Activated naive CD8-positive, alpha-beta T cell treated with anti-CD3 and anti-CD28 coated beads, Interleukin-2, amount 50 U/mL, for 24 hours (primary cell): ENCODE measurements at places on chromosomes 3 and 15.

DNA sequence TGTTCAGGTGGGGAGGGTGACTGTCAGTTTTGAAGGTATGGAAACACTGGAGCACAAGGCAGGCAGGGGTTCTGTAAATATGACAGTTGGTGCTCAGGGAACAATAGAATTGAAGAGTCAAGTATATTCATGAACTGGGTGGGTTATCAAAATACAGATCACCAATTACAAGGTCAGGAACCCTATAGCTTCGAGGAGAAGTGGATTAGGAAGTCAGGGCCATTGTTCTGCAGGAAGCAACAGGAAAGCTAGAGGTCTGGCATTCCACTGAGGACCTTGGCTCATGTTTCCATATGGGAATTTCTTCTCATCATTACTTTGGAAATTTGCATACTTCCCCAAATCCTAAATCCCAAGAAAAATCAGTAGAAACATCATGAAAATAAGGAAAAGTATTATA lies 125.9 kb downstream of the MYRIP start:
- DNase-seq, result no peak

- no peak for DNase-seq
Measured at GRCh38 chr3:8421267-8421666, 80.4 kb upstream of the LMCD1 start.

DNA sequence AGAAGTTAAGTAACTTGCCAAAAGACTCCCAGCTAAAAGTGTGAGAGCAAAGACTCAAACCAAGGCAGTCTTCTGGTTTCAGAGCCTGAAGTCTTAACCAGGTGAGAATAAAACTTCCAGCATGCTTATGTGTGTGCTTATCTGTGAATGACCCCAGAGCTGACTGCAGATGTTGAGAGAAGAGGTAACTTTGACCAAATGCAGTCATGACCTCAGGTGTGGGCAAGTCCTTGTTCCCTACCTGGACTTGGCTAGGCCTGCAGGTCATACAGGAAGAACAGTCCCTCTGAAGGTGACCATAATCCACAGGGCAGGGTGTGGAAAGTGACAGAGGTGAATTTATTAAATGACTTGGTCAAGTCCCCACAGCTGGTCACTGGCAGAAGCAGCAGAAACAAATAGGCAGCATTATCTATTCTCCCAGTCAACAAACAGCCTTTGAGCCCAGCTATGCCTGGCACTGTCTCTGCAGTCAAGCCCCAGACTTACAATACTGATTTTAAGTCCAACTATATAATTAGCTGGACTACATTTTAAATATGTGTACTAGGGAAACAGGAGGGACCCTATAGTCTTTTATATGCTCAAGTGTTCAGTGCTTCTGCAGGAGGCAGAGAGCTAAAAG lies 3.0 kb upstream of the CPEB1 start:
- DNase-seq, result no peak

DNA sequence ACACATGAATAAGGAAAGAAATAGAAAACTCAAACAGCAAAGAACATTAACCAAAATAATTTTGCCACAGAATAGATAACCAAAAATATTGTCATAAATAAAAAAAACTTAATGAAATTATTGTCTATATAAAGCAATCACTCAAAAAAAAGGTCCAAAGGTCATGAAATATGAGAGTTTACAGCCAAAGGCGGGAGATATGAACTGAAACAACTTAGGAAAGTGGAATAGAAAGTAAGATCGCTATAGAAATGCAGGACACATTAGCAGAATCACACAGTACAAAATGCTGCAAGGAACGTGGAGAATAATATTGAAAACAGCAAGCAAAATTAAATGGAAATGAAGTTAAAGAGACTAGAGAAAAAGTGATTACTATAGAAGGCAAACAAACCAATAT lies 375.0 kb upstream of the ARHGEF26 start:
- DNase-seq, result no peak

DNA sequence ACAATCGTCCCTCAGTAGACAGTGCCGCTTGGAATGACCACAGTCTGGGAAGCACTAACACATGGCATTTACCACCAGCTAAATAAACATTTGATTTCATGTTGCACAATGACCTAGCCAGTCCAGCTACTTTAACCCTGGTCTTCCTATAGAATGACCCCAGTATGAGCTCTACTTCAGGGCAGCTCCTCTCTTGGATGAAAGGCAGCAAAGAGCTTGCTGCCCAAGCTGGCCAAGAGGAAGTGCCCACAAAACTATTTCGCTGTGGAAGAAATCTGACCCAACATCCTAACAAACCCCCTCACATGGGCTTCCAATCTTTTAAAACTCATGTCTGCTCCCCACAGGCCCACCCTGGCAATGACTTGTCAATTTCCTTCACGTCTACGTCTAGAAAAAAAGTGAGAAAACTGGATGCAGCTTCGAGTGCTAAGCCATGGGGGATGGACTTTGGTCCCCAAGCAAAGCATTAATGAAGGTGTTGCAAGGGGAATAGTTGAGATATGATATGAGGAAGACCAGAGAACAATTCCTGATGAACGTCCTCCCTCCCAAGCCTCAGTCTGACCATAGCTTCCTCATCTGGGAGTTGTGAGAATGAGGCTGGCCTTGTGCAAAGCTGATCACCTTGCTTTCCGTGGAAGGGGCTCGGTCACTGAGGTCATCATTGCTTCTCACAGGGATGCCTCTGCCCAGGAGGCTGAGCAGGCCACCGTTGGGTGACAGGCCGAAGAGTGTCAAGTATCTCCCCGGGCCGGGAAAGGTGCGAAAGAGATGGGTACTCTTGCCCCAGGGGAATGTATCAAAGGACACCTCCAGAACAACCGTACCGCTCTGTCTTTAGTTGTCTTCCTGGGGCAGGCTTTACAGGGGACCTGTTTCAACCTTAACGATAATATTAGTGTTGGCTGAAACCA lies 964 bp downstream of the SLC25A20 start:
- DNase-seq, result peak; percentile 17

DNA sequence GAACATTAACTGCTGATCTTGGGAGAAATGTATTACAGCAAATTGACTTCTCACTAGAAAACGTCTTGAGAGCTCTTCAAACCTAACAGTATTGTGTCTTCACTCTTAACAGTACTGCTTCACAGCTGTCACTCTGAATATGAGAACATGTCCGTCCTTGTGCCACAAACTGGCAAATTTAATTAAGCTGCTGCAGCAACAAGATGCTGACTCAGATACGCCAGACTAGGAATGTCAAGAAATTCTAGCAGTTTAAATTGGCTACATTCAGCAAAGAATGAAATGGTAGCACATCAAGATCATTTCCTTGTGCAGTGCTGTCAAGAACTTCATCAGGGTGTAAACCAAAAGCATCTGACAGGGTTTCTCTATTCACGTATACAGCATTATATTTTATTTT lies 7.6 kb downstream of the ICE2 start:
- no peak for DNase-seq

DNA sequence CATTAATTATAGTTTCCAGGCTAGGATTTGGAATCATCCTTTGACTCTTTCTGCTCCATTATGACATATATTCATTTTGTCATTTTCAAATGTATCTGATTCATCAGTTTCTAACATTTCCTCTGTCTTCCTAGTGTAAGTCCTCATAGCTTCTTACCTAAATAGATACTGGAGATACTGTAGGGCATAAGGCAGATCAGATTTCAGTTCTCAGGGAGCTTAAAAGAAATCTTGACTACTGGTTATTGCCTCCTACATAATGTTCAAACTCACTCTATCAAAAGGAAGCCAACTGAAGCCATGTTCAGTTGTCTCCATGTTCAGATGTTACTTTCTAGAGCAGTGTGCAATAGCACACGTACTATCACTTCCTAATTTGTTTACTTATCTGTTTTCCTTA lies 29.6 kb upstream of the CTDSPL2 start:
- DNase-seq, result no peak

DNA sequence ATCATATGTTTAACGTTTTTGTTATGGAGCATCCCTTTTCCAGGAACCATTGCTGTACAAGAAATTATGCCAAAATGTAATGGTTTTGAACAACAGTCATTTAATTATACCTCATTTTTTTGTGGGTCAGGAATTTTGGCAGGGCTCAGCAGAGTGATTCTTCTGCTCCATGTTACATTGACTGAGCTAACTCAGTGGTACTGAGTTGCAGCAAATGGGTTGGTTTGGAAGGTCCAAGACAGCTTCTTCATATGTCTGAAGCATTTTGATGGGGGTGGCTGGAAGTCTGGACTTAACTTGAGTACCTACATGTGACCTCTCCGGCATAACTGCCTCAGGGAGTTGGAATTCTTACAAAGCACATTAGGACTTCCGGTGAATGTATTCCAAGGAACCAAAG lies 26.0 kb upstream of the CMC1 start:
- no peak for DNase-seq

DNA sequence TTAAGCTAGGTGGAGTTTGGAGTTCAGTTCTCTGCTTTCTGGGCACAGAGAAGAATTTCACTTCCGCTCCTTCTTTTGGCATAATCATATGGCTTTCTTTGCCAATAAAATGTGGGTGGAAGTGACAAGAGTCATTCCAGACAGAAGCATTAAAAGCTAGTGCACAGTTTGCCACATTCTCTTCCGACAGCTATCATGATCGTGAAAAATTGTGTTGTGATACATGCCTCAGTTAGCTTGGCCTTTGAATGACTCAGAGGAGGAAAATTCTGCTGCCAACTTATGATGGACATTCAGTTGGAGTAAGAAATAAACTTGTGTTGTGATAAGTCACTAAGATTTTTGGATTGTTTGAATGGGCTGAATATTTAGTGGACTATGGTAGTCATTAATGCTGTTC lies 291.7 kb upstream of the SATB1 start:
- no peak for DNase-seq

DNA sequence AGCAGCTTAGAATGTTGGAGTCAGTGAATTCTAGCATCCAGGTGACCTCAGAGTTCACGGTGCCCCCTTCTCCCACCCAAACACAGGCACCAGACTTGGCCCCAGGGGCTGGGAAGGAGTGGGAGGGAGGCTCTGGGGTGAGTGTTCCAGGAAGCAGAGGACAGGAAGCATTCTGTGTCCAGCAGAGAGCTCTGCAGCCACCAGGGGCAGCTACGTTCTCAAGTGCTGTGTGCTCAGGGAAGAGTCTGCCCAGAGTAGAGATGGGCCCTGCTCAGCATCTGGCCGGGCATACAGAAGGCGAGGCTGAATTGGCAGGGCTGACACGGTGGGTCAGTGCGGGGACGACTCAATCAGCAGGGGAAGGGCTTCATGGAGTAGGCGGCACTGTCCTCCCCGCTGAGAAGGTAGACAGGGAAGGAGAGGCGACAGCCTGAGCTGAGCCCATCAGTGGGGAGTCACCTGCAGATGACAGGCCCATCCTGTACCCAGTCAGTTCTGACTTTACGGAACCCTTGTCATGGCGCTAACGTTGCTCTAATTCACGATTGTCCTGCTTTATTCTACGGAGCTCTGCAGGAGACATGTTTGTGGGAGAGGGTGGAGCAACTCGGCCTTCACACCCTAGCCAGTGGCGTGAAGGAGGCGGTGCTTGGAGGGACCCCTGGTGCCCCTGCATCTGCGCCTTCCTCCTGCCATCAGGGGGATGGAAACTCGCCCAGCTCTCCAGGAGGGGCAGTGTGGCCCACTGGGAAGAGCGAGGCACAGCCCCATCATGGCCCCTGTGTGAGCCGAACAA lies 82.2 kb downstream of the C3orf70 start:
- no peak for DNase-seq

GRCh38 chr3:97930018-97930417 lies 42.2 kb downstream of the RIOX2 start:
- no peak for DNase-seq

- DNase-seq, result no peak
Measured at GRCh38 chr3:81279481-81280379, 481.7 kb downstream of the GBE1 start.

- DNase-seq, result no peak
Measured at GRCh38 chr3:109887293-109887692, 549.9 kb upstream of the DPPA4 start.

- no peak for DNase-seq
Measured at GRCh38 chr3:64584179-64584578, 103.6 kb downstream of the ADAMTS9 start.

GRCh38 chr3:134430174-134430573 lies 55.6 kb downstream of the ANAPC13 start:
- no peak for DNase-seq

DNA sequence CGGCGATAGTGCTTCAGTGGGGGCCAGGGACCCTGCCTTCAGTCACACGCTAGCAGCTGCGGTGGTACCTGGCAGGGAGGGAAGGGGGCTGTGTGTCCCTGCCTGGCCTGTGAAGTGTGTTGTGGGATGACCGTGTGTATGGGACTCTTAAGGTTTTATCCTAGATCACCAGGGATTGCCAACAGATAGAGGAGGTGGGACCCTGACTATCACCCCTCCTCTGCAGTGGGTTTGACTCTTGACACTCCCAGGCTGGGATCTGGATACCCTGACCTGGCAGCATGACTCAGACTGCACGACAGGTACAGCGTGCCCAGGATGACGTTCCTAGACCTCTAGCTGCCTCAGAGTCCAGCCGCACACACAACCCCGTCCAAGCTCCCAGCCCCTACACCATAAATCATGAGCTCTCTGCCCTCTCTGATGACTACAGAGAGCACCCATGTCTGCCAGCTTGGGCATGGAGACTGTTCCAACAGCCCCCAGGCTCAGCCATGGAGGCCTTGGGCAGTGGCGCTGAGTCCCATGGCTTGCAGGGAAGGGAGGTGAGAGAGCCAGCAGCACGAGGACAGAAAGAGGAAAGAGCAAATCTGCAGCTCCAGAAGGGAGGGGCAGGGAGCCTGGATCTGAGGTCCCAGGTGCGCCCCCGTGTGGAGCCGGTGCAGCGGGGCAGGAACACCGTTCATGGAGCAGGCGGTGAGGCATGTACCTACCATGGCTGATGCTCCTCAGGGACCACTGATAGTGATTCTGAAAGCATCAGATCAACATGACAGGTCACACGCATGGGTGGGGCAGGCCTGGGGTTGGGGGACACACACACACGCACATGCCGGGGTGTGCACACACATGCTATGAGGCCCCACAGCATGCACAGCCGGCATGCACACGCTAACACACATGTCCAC lies 71.0 kb downstream of the ADAMTS7 start:
- peak; percentile 75 for DNase-seq

- peak; percentile 39 for DNase-seq
Measured at GRCh38 chr3:158539414-158540014, 31.5 kb upstream of the MLF1 start.

- DNase-seq, result no peak
Measured at GRCh38 chr3:140398387-140398786, 279.5 kb upstream of the TRIM42 start.

DNA sequence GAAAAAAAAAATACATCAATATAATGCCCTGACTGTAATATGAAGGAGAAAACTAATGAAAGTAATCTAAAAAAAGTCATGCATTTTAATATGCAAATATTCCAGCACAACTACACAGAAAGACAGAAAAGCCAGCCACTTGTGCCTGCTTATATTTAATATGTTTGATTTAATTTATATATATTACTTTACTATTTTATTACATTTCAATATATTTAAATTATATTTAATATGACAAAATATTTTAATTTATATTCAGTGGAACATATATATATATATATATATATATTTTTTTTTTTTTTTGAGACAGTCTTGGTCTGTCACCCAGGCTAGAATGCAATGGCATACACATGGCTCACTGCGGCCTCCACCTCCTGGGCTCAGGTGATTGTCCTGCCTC lies 14.1 kb upstream of the SAMD7 start:
- DNase-seq, result no peak

GRCh38 chr15:79004336-79004735 lies 59.5 kb upstream of the CTSH start:
- peak; percentile 20 for DNase-seq

GRCh38 chr3:26106228-26106627 lies 316.3 kb downstream of the OXSM start:
- DNase-seq, result no peak
